ENCODE measurements at places on chromosomes 13 and 19. TPM values are rescaled to one million over a fixed set of nuclear protein-coding genes. Genes with fewer than 3 reads are reported as not detected.
A peak's percentile ranks its signal among the peaks of the same experiment; 100 is the strongest.

DNA sequence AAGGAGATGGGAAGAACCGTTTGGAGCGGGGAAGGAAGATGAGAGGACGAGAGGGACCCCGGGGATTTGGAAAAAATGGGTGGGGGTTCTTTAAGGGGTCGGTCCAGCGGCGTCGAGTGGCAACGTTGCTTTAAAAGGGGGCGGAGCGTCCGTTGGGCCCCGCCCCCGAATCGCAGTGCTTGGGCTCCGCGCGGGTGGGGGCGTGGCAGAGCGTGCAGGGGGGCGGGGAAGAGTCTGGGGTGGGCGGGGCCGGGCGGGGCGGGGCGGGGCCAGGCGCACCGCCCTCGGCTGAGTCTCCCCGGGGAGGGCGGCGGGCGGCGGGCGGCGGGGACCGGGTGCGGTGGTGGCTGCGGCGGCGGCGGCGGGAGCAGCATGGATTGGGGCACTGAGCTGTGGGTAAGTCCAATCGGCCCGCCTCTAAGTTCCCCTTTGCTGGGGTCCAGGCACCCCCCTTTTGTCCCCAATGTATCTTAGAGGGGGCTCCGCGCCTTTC lies at the start of gene TRIP10:
Gene TRIP10, plus strand, starts transcription at position 291 of the 493 bp plus-strand sequence. Its CDS starts 82 bp downstream, at position 373.
- ATAC-seq = peak; percentile 2

- no peak for ATAC-seq
Measured at GRCh38 chr19:30679153-30679702, 307.0 kb downstream of the ZNF536 start.

- peak; percentile 53 for ATAC-seq
Measured at GRCh38 chr13:23899555-23899954, 2.3 kb upstream of the C1QTNF9B start.

GRCh38 chr13:22064854-22065620 lies 394.2 kb downstream of the FGF9 start:
- no peak for ATAC-seq

- no peak for ATAC-seq
Measured at GRCh38 chr13:23845105-23845725, 44.0 kb downstream of the MIPEP start.

DNA sequence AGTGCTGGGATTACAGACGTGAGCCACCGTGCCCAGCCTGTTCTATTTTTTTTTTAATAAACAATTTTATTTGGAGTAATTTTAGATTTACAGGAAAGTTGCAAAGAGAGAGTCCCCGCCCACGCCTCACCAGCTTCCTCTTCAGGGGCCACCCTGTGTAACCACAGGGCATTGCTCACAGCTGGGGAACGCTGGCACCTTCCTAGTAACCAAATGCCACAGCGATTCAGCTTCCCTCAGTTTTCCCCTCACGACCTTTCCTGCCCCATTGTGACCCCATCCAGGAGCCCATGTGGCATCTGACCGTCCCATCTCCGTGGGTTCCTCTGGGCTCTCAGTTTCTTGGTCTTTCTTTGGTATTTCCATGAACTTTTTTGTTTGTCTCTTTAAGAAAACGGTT lies 83.9 kb downstream of the GNG7 start:
- ATAC-seq = peak; percentile 52

DNA sequence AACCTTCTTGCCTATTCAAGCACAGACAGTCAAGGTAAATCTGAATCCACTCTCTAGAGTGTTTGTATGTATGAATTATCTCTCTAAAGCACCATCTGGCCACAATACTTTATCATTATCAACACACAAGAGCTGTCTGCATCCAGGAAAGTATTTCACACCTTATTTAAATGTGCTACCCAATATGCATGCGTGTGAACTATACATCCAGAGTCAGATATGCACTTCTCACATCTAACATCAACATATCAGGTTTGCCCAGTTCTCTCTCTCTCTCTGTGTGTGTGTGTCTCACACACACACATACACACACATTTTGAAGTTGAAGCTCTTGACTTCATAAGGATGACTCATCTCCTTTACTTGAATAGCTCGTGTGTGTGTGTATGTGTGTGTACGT lies 697.5 kb upstream of the PCDH20 start:
- ATAC-seq = no peak

- ATAC-seq = peak; percentile 56
Measured at GRCh38 chr19:45863840-45864628, at the start of gene FOXA3. Gene FOXA3, plus strand, starts transcription at chr19:45864326. Its CDS starts 131 bp downstream, at chr19:45864457.

GRCh38 chr13:95660981-95661581 lies 15.9 kb upstream of the DNAJC3 start:
- no peak for ATAC-seq

ZNF221 gene
- total RNA-seq = 1.2 TPM

ZNF225 gene
- total RNA-seq = 3.5 TPM

C1QTNF9 gene
- not detected for total RNA-seq

ADGRE3 gene
- not detected for total RNA-seq

NKPD1 gene
- total RNA-seq = 0.40 TPM
